ENCODE measurements at places on chromosomes 2 and 18.

GRCh38 chr18:30999887-31000628 is 42.5 kb downstream of the DSC3 start:
- no peak for DNase-seq

DNA sequence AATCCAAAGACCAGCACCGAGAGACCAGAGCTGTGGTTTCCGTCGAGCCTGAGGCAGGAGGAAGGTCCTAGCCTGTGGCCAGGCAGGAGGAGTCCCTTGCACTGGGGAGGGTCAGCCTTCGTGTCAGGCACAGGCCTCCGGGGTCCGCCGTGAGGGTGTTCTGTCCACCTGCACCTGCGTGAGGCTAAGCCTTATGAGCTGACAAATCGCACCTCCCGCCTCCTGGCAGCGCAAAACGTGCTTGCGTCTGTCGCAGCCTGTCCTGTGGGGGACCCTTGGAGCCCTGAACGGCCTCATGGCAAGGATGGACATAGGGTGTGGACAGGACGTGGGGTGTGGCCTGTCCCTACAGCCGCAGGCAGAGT is 73.3 kb downstream of the KCNG2 start:
- DNase-seq, result no peak

DNA sequence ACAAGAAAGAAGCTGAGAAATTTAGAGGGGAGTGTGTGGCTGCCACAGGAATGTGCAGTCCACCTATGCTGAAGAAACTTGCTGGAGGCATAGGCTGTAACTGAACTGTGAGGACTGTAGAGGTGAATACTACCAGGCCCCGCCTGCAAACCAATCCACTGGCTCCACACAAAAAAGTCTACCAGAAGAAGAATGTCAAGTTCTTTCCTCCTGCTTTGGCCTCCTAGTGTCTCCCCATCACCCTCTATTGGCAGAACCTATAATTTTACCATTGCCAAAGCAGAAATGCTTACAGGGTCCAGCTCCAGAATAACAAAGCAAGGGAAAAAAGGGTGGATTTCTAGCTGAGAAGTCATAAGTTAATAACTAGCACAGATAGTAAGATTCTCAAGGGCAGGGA is 5.9 kb upstream of the ATP5MC3 start:
- DNase-seq, result peak; percentile 17

- DNase-seq, result no peak
Observed at GRCh38 chr2:84077496-84077895, 381.6 kb downstream of the SUCLG1 start.

DNA sequence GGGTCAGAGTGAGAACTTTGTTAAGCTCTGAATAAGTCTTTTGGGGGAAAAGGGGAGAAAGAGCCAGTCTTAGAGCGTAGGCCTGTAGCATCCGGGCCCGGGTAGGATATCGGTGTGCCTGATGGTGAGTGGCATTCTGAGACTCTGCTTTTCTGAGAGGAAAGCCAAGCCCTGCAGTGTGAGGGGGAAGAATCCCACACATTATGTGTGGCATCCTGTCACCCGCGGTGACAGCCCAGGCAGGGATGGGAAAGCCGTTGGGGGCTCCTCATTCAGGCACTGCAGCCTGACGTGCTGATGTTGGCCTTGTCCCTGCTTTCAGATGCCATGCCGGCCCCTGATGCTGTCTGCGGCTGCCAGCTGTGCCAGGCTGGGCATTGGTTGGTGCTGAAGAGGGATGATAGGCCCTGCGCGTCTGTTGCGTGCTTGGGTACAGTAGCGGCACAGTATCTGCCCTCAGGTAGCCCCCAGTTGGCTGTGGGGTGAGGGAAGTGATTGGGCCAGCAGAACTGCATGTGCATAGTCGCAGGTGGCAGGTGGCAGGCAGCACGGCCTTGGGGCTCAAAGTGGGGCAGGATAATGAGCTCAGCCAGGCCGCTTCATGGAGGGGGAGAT is 37.6 kb downstream of the GLI2 start:
- no peak for DNase-seq

DNA sequence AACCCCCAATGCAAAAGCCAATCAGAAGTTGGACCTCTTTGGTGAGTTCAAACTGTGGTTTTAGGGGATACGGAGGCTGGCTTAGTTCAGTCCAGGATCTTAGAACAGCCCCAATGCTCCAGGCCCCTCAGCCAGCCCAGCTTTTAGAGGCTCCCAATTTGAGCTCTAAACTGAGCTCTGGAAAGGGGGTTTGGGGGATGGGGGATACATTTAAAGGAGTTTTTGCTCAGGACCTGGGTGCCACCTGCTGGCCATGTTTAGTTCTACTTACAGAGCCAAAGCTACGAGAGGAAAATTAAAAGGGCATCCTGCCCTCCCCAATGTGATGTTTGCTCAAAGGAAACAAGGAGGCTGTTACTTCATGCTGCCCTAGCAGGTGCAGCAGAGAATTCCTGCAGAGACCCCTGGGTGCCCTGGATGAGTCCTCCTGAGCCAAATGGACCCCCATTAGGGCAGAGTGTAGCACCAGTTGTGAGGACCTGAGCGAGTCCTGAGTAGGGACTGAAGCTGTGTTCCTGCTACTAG is 15.9 kb upstream of the TMEM214 start:
- DNase-seq, result peak; percentile 74

DNA sequence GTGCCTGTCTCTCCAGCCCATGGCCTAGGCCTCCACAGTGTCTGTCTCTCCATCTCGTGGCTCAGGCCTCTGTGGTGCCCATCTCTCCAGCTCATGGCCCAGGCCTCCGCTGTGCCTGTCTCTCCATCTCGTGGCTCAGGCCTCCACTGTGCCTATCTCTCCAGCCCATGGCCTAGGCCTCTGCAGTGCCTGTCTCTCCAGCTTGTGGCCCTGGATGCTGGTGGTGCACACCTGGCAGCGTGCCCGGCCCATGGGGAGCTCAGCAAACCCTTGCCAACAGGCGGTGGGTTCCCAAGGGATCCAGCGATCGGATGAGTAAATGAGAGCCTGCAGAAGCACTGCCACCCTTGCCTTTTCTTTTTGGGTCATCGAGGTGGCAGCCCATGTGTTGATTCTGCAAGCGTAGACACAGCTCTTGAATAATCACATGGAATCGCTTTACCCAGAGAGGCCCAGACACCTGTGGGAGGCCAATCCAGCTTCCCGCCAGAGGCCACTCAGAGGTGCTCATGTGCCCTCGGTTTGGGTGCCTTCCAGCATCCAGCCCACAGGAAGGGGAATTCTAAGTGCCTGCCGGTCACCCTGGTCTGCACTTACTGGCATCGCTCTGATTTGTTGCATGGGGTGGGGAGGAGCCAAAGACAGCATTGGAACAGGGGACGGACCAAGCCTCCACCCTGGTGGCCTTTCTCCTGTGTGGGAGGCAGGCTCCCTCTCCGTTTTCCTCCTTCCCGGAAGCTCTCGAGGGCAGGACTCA is 101.8 kb upstream of the HDAC4 start:
- DNase-seq, result no peak

DNA sequence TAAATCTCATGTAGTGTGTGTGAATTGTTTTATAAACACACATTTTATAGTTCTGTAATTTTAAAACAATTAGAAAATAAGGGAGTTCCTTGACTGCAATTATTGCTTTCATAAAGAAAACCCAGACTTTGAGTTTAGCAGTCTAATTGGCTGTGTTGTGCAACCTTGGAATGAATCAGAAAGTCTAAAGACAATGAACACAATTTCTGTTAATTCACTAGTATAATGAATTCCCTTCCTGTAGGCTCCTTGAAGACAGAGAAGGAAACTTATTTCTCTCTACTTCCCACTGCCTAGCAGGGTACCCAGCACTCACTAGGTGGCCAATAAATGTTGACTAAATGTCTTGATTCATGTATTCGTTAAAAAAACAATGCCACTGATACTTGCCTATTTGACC is 79.9 kb downstream of the ANTXR1 start:
- DNase-seq, result no peak

DNA sequence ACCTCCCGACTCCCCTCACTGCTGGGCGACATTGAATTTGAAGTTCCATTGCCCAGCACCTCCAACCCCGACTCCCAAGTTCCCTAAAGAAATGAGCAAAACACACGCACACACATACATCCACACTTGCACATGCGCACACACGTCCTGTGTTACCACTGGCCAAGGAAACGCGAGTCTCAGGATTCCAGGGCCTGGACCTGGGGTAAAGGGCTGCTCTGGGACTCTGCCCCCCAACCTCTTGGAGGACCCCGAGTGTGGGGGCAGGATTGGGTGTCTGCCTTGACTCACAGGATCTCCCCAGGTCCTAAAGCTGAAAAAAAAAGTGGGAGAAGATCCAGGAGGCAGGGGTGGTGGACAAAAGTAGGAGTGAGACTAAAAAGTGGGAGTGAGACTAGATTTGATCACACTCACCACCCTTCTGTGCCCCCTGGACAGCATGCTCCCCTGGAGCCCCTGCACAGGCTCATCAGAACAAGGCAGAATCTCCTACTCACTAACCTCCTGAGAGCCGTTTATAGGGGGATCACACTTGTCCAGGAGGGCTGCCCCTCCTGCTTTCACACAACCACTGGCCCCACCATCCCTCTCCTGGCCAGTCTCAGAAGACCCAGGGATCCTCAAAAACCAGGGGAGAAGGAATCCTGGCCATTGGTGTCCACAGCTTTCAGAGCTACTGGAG is 202.2 kb downstream of the TNS1 start:
- no peak for DNase-seq

- no peak for DNase-seq
Observed at GRCh38 chr18:12433829-12434540, 26.3 kb downstream of the PRELID3A start.

DNA sequence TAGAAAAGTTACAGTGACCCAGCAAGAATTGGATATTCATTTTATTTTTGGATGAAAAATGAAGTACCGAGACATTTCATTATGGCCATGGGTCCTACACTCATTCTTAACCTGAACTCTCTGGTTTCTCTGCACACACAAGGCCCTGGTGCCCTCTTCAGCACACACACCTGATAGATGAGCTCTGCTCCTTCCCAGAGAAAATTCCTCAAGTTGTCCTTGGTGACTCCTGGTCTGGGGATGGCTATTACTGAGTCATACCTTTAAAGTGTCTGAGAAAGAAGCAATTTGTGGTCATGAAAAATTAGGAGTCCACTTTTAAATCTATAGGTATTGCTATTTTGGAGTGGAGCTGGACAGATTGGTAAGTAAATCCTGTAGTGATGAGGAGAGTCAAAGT is 311.5 kb downstream of the CDH2 start:
- no peak for DNase-seq

DNA sequence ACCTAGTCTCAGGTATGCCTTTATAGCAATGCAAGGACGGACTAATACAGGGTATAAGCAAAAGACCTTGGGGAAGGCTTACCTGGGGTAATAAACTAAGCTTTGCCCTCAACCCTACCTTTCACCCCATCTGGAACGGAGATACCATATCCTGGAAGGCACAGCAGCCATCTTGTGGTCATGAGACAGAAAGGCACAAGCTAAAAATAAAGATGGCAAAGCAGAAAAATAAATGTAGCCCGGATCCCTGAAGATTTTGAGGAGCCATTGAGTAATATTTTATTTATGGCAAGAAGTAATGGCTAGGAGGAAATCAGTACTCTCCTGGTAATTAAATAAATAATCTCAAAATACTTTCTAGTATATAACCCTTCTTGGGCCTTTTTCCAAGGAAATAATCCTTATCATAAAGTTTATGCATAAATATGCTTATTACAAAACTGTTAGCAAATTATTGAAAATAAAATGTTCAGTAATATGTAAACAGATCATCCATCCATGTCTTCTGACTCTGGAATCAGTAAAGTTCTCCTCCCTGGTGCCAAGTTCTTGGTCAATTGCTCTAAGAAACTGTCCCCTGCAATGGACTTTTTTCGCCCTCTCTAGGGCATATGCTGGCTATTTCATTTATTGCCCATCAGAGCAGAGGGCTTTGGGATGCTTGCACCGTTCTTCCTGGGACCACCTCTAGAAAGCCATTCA is 198.7 kb downstream of the SPP2 start:
- DNase-seq, result no peak

Data from astrocyte of the spinal cord (primary cell).